ENCODE measurements at places on chromosomes 1 and 21.

DNA sequence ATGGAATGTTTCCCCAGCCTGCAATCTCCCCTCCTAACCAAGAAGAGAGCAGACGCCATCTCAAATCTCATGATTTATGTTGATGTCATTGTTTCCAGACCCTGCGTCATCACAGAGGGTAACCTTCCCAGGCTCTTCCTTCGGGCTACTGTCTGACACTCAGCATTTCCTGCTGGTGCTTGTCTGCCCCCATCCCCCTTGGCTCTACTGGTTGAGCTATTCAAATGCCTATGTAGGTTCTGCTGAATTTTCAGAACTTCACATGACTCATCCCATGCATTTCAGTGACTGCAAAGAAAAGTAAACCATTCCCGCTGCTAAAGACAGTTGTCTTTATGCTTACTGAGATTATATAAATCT is 24.8 kb upstream of the ITPKB start:
- DNase-seq, result no peak

GRCh38 chr1:62111084-62111483 is 83.6 kb upstream of the L1TD1 start:
- DNase-seq, result no peak

GRCh38 chr1:46489638-46490405 is at the start of gene DMBX1:
DMBX1 (plus strand) TSS chr1:46489836; CDS start chr1:46507011, 17,175 bp downstream.
- peak; percentile 34 for DNase-seq

GRCh38 chr21:34132926-34133325 is 59.5 kb downstream of the MRPS6 start:
- DNase-seq, result no peak

- DNase-seq, result no peak
Measured at GRCh38 chr1:2060072-2060471, 9.9 kb downstream of the PRKCZ start.

- DNase-seq, result peak; percentile 96
Measured at GRCh38 chr1:21623410-21623961, 45.7 kb downstream of the RAP1GAP start.

DNA sequence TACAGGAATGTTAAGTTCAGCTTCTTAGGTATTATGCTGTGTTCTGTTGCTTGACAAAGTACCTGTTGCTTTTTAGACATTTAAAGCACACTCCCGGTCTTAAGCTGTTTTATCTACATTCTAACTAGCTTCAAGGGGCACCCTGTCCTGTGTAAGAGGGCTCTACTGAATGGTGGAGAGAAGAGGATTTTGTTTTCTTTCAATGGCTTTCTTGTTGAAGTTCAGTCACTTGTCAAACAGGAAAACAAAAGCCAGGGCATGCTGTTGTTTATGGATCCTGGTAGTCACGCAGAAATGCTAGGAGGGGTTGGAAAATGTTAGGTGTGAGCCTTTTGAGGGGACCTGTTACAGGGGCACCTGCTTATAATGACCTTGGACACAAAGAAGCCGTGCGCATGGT is 30.7 kb downstream of the PGM1 start:
- DNase-seq, result no peak

DNA sequence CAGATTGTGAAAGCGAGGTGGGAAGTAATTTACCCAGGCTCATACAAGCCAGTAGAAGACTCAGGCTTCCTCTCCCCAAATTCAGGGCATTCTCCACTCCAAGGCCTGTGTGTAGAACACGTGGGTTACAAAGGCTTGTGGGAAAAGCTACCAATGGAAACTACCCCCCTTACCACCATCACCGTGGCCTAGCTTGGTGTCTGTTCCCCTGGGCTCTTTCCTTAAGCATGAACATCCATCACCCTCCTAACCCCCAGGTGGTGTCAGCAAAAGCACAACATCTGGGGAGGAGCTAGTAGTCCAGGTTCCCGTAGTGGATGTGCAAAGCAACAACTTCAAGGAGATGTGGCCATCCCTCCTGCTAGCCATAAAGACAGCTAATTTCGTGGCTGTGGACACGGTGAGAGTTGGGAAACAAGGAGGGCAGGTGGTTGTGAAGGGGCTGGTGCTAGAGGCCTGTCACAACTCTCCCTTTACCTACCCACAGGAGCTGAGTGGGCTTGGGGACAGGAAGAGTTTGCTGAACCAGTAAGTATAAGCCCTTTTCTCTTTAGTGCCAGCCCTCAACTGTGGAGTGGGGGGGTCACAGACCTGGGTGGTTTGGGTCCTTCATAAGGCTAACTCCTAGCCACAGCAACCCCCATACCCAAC is 701 bp upstream of the MUTYH start:
- no peak for DNase-seq

DNA sequence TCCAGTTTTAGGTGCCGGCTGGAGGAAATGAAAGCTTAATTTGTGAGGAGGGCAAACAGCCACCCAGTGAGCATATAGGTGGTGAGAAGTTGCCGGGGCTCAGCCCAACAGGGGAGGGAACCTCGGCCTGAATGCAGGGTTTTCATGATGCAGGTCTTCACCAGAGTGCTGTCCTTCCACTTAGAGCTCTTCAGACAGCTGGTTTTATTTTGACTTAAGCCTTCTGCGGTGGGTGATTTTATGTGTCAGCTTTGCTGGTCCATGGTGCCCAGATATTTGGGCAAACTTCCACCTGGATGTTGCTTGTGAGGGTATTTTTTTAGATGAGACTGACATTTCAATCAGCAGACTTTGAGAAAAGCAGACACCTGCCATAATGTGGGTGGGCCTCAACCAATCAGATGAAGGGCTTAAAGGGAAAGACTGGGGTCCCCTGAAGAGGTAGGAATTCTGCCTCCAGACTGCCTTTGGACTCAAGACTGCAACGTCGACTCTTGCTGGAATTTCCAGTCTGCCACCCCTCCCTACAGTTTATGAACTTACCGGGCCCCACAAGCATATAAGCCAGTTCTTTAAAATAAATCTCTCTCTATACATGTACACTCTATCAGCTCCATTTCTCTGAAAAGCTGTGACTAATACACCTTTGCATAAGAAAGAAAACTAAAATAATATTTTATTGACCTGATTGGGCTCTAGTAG is 72.8 kb downstream of the RHOU start:
- DNase-seq, result no peak

DNA sequence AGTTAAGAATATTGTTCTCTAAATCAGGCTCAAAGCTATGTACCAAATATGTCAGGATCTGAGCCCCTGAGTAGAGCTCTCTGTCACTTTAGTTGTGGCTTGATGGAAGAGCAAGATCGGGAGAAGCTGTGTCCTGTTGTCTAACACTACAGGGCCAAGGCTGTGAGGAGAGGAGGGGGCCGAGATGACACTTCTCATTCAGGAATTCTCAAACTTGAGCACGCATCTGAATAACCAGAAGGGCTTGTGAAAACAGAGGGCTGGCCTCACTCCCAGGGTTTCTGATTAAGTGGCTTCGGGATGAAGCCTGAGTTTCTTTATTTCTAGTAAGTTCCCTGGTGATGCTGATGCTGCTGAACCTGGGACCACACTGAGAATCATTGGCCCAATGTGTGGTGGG is 209.2 kb upstream of the DAB1 start:
- no peak for DNase-seq

All from pancreas (tissue), 10 donors.